ENCODE measurements at places on chromosomes 11 and 22.

- DNase-seq, result no peak
These were observed 180.0 kb upstream of the NTM start for GRCh38 chr11:131190446-131190845.

DNA sequence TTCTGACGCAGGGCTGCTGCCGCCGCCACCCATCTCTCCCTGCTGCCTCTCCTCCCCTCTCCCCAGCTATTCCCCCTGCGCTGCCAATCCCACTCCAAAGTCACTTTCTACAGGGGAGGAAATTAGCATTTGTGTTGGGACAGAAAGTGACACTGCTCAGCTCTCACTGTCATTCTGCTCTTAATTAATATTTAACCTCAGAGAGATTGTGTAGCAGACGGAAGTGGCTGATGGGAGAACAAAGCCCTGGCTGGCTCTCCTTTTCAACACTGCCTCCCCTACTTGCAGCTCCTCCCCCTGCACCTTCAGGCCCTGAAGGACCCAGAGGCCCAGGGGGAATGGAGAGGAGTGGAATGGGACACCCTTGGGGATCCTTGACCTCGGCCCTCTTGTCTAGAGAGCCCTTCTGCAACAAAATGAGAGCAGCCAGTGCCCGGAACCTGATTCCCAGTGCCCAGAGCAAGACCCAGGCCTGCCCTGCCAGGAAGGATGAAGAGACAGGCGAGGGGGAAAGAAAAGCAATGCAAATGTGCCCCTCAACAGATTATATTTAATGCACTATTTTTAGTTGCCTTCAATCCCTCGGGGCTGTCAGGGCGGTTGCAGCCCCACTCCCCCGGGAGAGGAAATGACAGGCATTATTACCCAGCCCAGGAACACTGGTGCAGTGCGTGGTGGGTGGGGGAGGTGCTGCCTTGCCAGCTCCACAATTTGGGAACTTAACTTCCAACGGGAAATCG is 14.6 kb upstream of the NRGN start:
- DNase-seq, result no peak

- no peak for DNase-seq
These were observed 18.0 kb downstream of the ACRV1 start for GRCh38 chr11:125662689-125663088.

DNA sequence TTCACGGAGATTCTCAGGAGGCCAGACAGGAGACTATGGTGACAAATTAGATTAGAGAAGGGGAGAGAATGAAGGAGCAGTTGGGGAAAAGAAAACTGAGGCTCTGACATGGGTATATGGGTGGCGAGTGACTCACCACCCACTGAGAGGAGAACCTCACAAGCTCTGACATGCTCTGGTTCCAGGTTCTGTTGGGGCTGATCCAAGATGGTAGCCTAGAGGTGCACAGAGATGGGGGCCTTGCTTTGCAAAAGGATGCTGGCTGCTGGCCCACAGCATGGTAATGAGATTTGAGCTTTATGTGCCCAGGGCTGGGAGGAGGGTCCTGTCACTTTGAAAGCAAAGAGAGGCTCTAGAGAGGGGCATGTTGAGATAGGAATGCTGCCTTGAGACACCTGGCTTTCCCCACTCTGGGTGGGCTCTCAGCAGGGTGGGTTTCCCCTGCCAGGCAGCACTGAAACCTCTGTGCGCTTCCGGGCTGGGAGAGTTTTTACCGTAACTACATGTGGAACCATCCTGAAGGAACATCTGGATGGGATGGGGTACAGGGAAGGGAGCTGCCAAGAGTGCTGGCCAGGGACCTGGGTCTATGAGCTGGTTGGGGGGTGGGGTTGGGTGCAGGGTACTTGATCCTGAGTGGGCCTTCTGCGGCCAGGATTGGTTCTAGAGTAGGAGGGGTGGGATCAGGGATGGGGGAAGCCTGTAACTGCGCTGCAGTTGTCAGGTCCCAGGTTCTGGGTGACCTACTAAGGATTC is 1.2 kb upstream of the GRK2 start:
- no peak for DNase-seq

- DNase-seq, result no peak
These were observed 44.2 kb downstream of the GRAMD4 start for GRCh38 chr22:46664301-46664855.

DNA sequence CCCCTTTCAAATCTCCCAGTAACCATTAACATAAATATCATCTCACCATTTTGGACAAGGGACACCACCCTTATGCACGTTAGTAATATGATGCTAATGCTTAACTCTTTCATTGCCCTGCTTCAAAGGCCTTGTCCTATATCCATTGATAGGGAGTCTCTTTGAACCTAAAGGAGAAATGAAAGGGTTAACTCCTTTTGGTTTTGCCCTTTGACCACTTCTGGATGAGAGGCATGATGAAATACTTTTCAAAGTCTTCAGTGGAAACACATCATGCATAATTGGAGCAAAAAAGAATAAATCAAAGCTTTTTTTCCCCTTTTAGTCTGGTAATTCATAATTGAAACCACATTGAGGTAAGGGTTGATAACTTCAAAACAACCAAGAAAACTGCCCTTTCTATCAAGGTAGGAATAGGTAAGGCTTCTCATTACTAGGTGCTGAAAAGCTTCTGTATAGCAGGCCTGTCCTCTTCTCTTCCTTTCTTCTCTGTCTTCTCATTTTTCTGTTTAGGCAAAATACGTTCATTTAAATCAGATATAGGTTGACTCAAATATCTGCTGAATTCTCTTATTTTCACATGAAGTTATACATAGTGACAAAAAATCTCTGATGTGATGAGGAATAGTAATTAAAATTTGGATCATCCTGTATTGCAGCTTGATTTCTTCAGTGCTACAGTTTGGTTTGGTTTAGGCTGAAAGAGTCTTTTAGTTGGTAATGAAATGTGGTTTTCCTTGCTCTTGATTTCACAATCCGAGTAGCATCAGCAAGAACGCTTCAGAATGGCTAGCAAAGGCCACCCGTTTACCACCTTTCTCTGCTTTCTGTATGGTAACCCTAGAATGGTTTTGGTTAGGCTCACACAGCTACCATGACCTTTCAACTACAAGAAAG is 94.8 kb downstream of the EXT2 start:
- DNase-seq, result no peak

DNA sequence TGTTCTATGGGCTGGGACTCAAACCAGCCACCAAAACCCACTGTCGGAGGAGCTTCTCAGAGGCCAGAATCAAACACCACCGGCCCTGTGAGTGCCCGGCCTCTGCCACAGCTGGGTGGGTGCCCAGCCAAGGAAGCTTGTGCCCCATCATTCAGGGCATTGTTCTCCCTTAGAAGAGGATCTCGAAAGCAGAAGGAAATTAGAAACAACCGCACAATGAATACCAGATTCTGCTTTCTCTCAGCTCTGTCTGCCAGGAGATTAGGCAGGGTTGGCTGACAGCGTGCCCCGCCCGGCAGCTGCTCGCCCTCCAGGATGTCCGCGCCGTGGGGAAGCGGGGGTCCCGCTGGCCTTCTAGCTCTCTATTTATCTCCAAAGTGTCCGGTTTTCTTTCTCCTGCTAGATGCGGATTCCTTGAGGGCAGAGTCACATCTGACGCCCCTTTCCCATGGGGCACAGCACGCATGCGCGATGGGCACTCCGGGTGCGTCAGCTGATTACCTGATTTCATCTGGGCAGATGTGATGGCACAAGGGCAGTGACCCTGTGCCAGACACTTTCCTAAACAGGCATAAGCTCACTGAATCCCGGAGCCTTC is 25.5 kb downstream of the SCGB1A1 start:
- no peak for DNase-seq

- DNase-seq, result no peak
These were observed 59.4 kb downstream of the KDM2A start for GRCh38 chr11:67178421-67178820.

- no peak for DNase-seq
These were observed 40.9 kb upstream of the ANO1 start for GRCh38 chr11:70036971-70037882.

DNA sequence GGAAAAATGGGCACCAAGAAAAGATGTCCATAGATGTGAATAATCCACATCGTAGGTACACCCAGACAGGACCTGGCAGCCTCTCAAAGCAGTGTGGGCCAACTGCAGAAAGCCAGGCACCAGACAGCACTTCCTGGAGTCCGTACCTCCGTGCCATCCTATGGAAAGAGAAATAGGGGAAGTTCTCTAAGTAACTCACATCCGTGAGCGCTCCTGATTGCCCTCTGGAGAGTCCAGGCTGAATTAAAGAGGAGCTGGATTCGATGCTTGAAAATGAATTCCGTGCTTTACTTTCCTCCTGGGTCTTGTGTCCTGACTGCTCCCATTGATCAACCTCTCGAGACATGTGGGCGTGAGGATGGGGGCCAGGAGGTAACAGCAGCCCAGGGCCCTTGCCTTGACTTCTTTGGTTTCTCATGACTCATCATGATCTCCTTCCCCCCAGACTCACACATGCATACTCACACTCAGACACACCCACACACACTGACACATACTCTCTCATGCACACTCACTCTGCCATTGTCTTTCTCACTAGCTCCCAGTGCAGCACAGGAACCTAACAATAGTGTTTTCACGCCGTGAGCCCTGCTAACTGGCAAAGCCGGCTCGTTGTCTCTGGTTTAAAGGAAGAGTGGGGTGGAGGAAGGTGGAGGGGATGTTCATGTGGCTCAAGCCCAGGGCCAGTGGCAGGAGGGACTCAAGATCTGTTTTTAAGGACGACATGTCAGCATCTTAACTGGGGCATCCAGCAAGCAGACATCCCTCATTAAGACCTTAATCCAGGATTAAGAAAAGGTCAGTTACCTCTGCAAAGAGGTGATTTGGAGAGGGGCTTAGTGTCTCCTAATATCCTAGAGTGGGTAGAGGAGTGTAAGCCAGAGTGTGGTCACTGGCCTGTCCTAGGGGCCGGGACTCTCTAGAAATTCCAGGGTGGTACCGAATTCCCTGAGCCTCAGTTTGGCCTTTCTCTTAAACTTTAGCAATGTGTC is 104.2 kb downstream of the SCN3B start:
- DNase-seq, result no peak

DNA sequence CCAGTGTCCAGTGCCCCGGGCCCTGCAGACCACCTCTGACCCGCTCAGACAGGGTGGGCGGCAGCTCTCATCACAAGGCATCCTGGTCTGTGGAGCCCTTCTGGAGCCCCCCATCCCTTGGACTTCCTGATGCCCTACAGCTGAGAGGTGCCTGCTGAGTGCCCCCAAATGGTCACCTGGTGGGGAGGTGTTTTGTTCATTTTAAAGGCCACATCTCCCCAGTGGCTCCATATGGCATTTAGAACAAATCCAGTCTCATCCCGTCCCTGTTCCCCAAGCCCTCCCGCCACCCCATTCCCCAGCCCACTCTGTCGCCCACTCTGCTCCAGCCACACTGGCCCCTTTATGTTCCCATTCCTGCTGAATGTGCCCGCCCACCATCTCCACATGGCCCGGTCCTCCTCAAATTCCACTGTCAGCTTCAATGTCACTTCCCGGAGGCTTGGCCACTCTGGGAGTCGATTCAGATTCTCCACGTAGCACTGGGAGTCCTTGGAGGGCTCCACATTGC is 32.8 kb downstream of the OSBPL5 start:
- DNase-seq, result no peak

- no peak for DNase-seq
These were observed 32.7 kb upstream of the TXNRD2 start for GRCh38 chr22:19974268-19974861.

DNA sequence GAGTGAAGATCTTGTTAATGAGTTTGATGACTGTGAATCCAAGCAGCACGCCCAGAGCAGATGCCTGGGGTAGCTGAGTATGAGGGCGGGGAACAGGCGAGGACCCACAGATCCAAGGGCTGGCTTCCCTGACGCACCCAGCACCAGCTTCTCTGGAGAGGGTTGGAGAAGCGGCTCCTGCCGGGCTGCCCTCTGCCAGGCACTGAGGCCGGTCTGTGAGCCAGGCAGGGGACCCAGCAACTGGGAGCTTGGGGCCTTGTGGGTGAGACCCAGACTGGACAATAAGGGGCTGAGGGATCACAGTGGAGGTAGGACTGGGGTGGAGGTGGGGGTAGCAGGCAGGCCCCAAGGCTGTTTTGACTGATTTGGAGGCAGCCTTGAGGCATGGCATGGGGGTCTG is 8.6 kb upstream of the SYT12 start:
- DNase-seq, result no peak

GRCh38 chr11:34425360-34425759 is 13.4 kb upstream of the CAT start:
- no peak for DNase-seq

- no peak for DNase-seq
These were observed 185.4 kb upstream of the GUCY1A2 start for GRCh38 chr11:107203656-107204055.

- no peak for DNase-seq
These were observed 94.1 kb upstream of the LIN7C start for GRCh38 chr11:27600656-27601055.

DNA sequence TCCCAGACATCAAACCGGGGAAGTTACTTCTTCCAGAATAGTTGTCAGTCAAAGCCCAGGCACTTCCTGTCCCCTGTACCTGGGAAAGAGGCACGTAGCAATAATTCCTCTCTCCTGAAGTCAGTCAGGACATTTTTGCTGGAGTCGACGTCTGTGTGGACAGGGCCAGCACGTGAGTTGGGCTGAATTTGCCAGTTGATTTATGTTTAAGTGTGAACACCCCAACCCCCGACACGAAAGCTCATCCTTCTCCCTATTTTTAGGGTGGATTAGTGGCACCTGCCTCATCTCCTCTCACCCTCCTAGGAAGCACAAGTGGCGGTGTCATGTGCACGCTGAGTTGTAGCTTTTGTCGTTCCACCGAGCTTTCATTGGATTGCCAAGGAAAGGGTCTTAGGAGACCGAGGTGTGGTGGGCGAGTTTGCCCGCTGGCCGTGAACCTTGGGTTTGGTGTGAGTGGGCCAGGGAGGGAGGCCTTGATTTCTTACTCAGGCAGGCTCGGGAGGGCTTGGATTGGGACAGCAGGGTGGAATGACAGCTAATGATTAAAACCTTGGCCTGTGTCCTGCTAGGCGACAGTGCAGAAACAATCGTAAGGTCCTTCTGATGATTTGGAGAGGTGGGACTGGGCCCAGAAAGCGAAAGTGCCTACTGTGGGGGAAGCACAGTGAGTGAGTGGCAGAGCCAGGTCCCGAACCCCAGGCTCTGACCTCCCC is 87.0 kb upstream of the CRYBB3 start:
- DNase-seq, result no peak

DNA sequence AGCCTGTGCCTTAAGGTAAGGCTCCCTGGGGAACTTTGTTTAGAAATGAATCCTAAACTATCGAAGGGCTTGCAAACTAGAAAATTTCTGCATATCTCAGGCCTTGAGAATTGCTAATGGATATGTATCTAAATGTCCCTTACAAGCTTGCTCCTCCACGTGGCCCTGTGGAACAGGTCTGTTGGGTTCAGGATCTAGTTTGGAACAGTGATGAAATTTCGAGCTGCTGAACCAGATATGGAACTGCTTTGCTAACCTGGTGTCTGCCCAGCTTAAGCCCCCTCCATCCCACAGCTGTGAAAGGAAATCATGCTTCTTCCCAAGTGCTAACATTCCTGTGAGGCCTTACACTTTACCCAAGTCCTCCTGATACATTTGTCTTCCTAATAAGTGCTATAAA is 11.6 kb downstream of the SREBF2 start:
- no peak for DNase-seq

DNA sequence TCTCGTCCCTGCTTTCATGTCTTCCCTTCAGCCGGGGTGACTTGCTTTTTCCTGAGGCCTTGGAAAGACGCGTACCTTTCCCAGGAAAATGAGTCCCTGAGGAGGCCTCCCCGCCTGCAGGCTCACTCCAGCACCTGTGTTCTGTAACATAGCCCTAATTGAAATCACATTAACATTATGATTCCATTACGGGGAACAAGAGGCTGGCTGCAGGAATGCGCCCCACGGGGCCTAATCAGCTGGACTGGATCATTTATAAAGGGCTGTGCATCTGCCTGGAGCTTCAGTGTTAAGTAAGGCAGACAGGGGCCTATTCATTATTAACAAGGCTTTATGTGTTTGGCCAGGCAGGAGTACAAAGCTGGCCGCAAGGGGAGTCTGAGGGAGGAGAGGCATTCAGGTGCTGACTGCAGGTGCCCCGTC is 41.9 kb upstream of the TSPAN18 start:
- no peak for DNase-seq
